Right renal pelvis (tissue), 4 donors: ENCODE measurements at places on chromosomes 2 and 18. TPM values are rescaled to one million over a fixed set of nuclear protein-coding genes. Genes with fewer than 3 reads are reported as not detected.

LRRTM4 gene
- 1.7 TPM for polyA plus RNA-seq

SLC16A14 gene
- polyA plus RNA-seq = 7.6 TPM

CXCR1 gene
- polyA plus RNA-seq = not detected

HOXD11 gene
- 45.6 TPM for polyA plus RNA-seq

TBR1 gene
- polyA plus RNA-seq = 0.04 TPM

STPG4 gene
- polyA plus RNA-seq = not detected
